ENCODE measurements at places on chromosomes 12 and 14. TPM values are rescaled to one million over a fixed set of nuclear protein-coding genes. Genes with fewer than 3 reads are reported as not detected.

KRT2 gene
- total RNA-seq: not detected

GRCh38 chr14:101878211-101878821 is 86.1 kb upstream of the DYNC1H1 start:
- DNase-seq: no peak

BDKRB1 gene
- 16.7 TPM for total RNA-seq

GRCh38 chr12:53061404-53062010 is 11.6 kb downstream of the TNS2 start:
- no peak for DNase-seq

- DNase-seq: no peak
Observed at GRCh38 chr12:95136598-95136997, 63.2 kb upstream of the NR2C1 start.

GRCh38 chr12:116524964-116525379 is 34.2 kb upstream of the MAP1LC3B2 start:
- DNase-seq: peak; percentile 73

- DNase-seq: peak; percentile 40
Observed at GRCh38 chr14:54010981-54011380, 54.4 kb upstream of the BMP4 start.

CFAP251 gene
- 7.9 TPM for total RNA-seq

RFLNA gene
- 0.26 TPM for total RNA-seq

DNA sequence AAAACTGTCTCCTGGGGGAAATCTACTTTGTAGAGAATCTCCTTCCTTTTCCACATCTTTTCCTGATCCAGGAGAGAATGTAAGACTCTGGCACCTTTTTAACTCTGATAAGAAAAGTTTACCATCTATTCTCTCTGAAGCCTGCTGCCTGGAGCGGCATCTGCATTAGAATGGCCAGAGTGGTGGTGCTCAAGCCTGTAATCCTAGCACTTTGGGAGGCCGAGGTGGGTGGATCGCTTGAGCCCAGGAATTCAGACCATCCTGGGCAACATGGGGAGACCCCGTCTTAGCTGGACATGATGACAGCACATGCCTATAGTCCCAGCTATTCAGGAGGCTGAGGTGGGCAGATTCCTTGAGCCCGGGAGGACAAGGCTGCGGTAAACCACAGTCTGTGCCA is 1.4 kb upstream of the CHFR start:
- no peak for DNase-seq

DNA sequence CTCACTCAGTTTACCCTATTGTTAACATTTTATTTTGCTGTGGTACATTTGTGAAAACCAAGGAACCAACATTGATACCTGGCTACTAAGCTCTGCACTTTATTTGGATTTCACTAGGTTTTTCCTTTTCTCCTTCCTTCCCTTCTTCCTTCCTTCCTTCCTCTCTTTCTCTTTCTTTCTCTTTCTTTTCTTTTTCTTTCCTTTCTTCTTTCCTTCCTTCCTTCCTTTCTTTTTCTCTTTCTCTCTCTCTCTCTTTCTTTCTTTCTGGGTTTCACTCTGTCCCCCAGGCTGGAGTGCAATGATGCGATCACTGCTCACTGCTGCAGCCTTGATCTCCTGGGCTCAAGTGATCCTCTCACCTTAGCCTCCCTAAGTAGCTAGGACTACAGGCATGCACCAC is 29.1 kb upstream of the TMEM263 start:
- DNase-seq: no peak

KRT7 gene
- total RNA-seq: 3.5 TPM

DNA sequence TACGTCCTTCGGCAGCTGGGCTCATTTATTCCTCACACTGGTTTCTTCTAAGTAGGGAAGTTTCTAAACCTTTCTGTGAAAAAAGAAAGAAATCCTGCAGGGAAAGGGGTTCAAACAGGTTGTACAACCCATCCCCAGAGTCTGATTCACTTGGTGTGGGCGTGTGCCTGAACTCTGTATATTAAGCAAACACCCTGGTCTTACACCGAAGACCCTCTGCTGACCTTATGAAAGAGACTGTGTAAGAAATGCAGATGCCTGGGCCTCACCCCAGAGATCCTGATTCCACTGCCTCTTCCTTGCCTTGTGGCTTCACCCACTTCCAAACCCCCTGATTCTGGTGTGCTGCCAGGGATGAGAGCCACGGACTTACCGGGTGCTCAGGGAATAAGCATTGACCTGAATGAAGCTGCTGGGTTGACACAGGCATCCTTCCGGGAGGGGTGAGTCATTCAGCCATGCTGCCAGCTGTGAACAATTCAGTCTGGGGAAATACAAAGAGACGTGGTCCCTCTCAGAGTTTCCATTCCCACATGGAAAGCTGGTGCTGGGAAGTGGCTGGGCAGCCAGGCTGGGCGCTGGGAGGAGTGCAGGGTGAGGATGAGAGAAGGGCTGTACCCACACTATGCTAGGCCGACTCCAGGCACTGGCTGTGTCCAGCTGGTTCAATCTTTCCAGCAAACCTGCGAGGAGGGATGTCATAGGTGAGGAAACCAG is 26.5 kb upstream of the ACTN1 start:
- peak; percentile 77 for DNase-seq

PLEKHG7 gene
- total RNA-seq: not detected

DNA sequence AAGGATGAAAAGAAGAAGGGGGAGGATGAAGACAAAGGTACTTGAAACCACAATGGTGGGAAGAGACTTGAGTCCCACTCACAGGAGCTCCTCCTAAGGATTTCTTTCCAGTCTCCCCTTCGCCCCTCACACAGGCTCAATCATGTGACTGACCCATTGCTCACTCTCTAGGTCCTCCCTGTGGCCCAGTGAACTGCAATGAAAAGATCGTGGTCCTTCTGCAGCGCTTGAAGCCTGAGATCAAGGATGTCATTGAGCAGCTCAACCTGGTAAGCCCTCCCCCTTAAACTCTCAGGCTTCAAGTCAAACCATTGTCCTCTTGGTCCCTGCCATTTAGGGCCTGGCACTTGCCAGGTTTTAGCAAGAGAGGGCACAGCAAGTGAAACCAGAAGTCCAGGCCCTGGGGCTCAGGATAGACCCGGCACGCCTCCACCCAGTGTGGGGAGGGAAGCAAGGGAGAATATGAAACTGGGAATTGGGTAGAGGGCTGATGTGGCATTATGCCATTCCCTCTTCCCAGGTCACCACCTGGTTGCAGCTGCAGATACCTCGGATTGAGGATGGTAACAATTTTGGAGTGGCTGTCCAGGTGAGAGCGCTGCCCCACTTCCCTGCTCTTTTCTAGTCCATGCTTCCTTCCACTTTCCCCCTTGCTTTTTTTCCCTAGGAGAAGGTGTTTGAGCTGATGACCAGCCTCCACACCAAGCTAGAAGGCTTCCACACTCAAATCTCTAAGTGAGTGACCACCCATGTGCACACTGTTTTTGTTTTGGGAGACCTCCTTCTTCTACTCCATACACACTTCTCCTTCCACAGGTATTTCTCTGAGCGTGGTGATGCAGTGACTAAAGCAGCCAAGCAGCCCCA is 1.8 kb downstream of the PSME1 start:
- DNase-seq: no peak

- no peak for DNase-seq
Observed at GRCh38 chr14:55975281-55975910, 142.8 kb upstream of the PELI2 start.

GRCh38 chr14:101933209-101933608 is 31.2 kb upstream of the DYNC1H1 start:
- no peak for DNase-seq

DNA sequence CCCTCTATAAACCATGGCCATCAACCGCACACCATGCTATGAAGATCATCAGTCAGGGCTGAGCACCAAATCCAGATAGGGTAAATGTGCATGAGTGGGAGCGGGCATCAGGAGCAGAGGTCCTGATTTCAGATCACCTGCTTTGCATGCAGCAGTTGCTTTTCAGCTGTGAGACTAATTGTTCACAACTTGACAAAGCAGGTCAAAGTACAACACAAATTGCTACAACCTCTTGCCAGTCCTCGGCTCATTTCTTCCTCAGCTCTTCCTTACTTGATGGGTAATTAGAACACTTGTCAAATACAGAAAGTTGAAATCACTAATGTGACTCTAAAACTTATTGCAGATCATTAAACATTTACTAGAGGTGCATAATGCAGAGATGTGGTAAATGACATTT is 171.6 kb downstream of the PPM1H start:
- DNase-seq: no peak

SERPINA9 gene
- not detected for total RNA-seq

- no peak for DNase-seq
Observed at GRCh38 chr12:118608770-118609344, 232.5 kb downstream of the SUDS3 start.

SLC5A8 gene
- not detected for total RNA-seq

DNA sequence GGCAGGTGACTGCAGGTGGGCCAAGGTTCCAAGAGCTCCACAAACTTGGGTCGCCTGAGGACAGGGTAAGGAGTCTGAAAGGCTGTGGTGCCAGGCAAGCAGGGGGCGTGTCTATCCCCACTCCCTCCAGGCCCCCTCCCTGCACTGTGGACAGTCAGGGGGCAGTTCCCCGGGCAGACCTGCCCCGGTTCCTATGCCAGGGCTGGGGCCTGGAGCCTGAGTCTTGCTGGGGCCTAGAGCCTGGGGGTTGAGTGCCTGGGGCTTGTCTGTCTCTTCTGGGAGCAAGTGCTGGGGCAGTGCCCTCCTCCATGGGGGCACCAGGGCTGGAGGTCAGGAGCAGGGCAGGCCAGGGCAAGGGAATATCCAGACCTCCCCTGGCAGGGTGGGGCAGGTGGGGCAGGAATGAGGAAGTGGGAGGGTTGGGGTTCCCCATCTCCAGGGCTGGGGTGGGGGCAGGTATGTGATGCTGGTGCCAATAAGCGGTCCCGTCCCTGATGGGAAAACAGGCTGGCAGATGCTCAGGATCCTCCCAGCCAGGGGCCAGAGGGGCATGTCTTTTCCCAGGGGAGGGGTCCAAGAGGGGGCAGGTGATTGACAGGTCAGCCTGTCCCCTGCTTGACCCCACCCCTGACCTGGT is 11.9 kb upstream of the TNFAIP2 start:
- no peak for DNase-seq

- DNase-seq: no peak
Observed at GRCh38 chr12:123468786-123469185, 10.8 kb downstream of the SNRNP35 start.

DNA sequence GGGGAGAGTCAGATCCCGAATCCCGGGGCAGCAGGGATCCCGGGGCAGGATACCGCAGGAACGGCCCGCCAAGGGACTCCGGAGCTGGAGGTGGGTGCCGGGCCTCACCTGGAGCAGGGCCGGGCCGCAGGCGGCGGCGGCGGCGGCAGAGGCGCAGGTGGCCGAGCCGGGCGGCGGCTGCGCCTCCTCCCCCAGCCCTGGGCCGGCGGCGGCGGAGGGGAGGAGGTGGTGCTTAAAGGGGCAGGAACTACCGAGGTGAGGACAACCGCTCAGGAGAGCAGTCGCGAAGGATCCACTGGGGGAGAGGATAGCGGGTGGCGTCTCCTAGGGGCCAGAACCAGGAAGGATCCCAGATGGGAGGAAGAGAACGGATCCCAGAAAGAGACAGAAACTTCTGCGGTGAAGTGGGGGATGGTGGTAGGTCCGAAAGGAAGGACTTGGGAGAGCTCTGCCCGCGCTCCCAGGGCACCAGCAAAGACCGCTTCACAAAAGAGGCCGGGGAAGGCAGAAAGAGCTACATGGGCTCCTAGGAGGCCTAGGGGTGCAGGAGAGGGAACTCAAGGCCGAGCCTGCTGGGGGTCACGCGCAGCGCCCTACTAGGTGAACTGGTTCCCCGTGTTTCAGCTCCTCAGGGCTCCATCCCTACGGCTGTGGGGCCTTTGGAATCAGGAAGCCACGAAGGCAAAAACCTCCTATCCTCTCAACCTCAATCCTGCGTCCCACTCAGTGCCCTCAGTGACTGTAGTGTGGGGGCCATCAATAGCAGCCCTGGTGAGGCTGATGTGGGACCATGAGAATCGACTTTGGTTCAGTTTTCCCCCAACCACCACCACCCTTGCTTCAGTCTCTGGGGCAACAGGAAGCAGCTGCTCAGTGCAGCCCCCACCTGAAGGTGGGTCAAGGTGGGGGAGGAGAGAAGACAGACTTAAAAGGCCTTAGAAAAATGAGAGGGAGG is 5.0 kb upstream of the BAZ2A start:
- DNase-seq: peak; percentile 83

DNA sequence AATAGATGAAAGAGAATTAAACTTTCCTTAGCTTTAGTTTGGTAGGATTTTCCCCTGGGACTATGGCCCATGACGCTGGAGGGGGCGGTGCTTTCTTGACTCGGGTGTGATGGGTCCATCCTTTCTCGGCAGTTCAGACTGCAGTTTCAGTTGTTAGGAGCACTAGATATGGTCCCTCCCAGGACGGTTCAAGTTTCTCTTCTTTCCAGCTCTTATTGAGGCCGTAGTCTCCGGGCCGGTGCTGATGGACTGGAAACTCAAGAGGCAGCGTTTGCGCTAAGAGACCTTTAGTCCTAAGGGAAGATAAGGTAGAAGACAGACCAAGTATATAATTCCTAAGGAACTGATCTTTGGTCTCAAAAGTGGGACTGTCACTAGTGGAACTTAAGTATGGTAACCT is 111.2 kb downstream of the RIN3 start:
- no peak for DNase-seq

- DNase-seq: peak; percentile 53
Observed at GRCh38 chr12:29242921-29243431, 93.9 kb downstream of the FAR2 start.

AQP6 gene
- 0.17 TPM for total RNA-seq

DNA sequence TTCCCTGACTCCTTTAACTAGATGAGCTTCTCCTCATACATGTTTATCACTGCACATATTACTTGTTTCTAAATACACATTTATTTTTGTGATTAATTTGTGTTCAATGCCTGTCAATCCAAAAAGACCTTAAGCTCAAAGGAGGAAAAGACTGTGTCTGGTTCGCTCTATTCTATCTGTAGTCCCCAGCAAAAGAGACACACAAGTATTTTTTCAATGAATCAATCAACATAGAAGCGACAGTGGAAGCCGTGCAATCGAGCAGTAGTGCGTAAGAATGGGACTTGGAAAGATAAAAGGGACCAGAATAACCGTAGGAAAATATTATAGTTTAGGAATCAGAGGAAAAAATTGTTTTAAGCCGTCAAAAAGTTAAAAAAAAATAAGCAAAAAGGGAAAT is 951 bp downstream of the WDHD1 start:
- no peak for DNase-seq

DNA sequence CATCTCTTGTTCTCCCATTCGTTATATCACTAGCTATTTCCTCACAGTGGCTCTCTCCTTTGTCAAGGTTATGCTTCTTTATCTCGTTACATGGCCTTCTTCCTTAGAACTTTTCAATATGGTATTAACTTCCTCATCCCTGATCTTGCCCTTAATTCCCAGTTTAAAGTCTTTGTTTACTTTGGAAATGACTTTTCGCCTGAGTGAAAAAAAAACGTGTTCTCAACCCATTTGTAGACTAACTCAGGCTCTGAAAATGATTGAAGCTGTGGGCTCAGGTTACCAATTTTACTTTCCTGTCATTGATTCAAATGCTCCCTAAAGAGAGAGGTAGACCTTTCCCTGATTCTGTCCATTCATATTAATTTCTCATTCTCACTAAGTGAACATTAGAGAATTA is 135.2 kb downstream of the NUBPL start:
- no peak for DNase-seq

- DNase-seq: peak; percentile 27
Observed at GRCh38 chr14:68173227-68173972, 353.8 kb downstream of the RAD51B start.

PLEKHH1 gene
- 0.33 TPM for total RNA-seq

All from fibroblast of lung (primary cell).